ENCODE measurements at places on chromosomes 5 and 9. TPM values are rescaled to one million over a fixed set of nuclear protein-coding genes. Genes with fewer than 3 reads are reported as not detected.
A peak's percentile ranks its signal among the peaks of the same experiment; 100 is the strongest.

GRAMD2B gene
- 32.4 TPM for total RNA-seq

F12 gene
- total RNA-seq = not detected

CDC20B gene
- not detected for total RNA-seq

CA9 gene
- 1.8 TPM for total RNA-seq

MVB12B gene
- 12.2 TPM for total RNA-seq

FOXD4 gene
- total RNA-seq = not detected

TRIO gene
- total RNA-seq = 49.8 TPM

TRIM41 gene
- total RNA-seq = 18.7 TPM

RAB3C gene
- total RNA-seq = 0.85 TPM

TAF11L8 gene
- total RNA-seq = not detected

PDE4D gene
- total RNA-seq = 46.7 TPM

KIF4B gene
- total RNA-seq = 0.05 TPM

SLC34A1 gene
- total RNA-seq = not detected

SPARC gene
- total RNA-seq = 464 TPM

GCNT1 gene
- 2.7 TPM for total RNA-seq

BSPRY gene
- 2.3 TPM for total RNA-seq

CDC23 gene
- 23.0 TPM for total RNA-seq

TMOD1 gene
- 197 TPM for total RNA-seq

ACTBL2 gene
- not detected for total RNA-seq

SMIM33 gene
- not detected for total RNA-seq

SLC6A19 gene
- not detected for total RNA-seq

DNA sequence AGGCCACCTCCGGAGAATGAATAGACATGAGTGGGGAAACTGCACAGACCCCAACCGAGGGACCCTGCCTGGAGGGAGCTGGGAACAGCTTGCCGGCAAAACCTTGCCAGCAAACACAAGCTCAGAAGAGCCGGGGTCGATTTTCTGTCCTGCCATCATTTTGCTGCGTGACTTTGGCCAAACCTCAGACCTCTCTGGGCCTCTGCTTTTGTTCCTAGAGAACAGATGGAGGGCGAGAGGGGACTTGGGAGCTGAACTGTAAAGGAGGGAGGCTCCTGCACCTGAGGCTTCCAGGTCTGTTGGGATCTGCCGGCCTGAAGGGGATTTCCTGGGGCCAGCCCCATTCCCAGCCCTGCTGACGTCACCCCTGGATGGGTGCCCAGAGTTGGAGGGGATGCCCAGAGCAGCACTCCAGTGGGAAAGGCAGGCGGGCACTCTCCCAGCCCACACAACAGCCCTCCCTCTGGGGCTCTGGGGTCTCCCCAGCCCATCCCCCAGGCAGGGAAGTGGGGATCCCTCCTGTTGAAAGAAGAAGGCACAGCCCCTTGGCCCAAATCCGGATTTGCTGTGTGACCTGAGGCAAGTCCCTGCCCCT, 40.4 kb upstream of the SYNPO start:
- DNase-seq = peak; percentile 91

GRCh38 chr5:129003232-129003631, 37.9 kb downstream of the SLC27A6 start:
- no peak for DNase-seq

GRCh38 chr5:149126906-149127305, 14.4 kb upstream of the ABLIM3 start:
- no peak for DNase-seq

GRCh38 chr5:2096887-2097505, 214.3 kb upstream of the IRX4 start:
- no peak for DNase-seq

GRCh38 chr9:73152953-73153352, 1.3 kb downstream of the ANXA1 start:
- no peak for DNase-seq

- DNase-seq = no peak
Measured at GRCh38 chr9:21429191-21429590, 11.0 kb upstream of the IFNA1 start.

DNA sequence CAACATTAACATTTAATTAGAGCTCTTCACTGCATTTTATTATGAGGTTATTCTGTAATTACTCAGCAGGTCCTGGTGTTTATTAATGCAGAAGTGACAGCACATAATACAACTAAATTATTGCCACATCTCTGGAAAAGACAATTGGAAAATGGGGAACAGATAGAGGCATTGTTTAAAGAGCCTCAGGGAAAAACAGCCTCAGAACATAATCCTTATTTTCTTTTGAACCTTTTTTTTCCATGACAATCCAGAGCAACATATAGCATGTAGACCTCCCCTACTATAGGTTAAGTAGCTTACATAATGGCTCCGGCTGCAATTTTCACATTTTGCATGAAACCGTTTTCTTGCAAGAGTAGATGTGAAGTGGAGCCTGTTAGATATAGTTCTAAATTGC, 87.2 kb downstream of the RMI1 start:
- no peak for DNase-seq

- DNase-seq = no peak
Measured at GRCh38 chr9:98086461-98086860, 29.9 kb downstream of the NANS start.

GRCh38 chr5:91345461-91345860, 37.7 kb downstream of the ARRDC3 start:
- no peak for DNase-seq

GRCh38 chr9:135216791-135217441, 129.4 kb downstream of the OLFM1 start:
- DNase-seq = no peak

- DNase-seq = no peak
Measured at GRCh38 chr9:16521868-16522411, 348.5 kb downstream of the BNC2 start.

DNA sequence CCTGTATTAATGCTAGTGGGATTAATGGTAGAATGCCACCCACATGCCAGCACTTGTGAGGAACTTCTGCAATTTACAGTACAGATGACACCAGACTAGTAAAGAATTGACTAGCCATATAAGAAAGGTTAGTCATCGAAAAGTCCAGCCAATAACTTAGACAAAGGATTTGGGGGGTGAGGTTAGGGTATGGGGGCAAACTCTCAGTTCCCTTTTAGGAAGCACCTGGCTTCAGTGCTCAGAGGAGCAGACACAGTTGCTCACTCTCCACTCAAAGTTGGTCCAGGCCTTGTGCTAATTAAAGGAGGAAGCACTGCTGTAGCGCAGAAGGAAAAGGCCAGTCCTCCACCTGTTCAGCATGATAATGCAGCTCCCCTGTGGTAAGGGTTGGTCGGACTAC, 25.2 kb downstream of the TGFBR1 start:
- DNase-seq = no peak

DNA sequence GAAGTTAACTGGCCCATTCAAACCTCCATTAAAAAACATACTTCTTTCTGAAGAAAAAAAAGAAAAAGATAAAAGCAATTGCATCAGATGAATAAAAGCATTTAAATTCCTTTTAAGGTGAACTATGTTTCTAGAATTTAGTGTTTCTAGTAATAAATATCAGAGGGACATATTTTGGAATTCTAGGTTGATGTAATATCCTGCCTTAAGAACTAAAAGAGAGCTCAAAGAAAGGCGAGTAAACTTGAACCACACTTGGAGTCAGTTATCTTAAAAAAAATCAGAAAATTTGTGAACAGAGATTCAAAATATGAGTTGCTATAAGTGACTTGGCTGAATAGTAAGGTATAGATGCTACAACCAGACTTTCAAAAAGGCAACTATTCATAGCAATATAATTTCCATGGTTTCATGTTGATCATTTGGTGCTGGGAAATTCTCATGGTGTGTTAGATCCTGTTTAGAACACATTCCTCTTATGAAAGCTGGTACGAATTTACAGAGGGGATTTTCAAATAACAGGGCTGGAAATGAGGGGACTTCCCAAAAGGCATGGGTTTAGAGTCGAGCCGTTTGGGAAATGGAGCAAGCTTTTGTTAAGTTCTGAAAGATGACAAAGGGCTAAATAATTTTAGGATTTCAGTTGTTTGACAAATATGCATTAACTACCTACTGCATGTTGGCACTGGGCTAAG, 37.6 kb upstream of the RAI14 start:
- DNase-seq = no peak

- no peak for DNase-seq
Measured at GRCh38 chr5:31990081-31990650, 184.0 kb downstream of the GOLPH3 start.

DNA sequence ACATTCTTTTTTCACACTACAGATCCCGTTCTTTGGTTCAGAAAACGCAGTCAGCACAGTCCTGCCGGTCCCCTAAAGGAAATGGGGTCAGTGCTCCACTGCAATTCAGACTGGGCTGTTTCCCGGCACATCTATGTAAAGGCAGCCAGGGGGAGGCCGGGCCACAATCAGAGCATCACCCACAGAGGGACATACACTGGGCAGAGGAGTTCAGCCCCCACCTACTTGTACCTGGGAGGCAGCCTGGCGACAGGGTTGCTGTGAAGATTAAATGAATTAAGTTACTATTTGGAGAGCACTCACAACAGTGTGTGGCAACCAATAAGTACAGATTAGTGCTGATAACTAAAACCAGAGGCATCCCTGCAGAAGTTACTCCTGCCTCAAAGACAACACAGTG, 4.5 kb downstream of the PTPN3 start:
- DNase-seq = no peak

- DNase-seq = no peak
Measured at GRCh38 chr5:117679046-117679445, 1104.4 kb upstream of the SEMA6A start.

DNA sequence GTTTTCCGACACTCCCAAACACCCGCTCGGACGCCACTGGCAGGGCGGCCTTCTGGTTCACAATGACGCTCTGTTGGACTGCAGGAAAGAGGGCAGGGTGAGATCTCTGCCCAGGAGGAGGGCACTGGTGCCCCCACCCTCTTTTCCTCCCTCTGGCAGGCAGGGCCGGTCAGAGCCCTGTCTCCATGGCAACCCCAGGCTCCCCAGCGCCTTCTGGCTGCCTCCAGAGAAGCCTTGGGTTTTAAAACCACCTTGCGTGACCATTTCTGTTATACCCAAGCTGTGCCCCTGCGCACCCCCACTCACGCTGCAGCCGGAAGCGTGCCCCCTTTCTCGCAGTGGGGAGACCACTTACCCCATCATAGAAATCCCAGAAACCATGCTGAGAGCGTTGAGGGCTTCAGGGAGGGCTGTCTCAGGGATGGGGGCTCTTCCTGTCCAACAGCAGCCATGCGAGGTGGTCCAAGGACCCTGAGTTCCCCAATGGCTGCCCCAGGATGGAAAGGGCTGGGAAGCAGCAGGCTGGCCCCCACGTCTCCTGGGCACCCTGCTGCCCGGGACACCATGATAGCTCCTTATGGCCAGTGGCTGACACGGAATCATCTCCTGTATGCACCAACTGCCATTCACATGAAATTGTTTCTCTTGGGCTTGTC, 7.3 kb downstream of the C9orf50 start:
- DNase-seq = no peak

DNA sequence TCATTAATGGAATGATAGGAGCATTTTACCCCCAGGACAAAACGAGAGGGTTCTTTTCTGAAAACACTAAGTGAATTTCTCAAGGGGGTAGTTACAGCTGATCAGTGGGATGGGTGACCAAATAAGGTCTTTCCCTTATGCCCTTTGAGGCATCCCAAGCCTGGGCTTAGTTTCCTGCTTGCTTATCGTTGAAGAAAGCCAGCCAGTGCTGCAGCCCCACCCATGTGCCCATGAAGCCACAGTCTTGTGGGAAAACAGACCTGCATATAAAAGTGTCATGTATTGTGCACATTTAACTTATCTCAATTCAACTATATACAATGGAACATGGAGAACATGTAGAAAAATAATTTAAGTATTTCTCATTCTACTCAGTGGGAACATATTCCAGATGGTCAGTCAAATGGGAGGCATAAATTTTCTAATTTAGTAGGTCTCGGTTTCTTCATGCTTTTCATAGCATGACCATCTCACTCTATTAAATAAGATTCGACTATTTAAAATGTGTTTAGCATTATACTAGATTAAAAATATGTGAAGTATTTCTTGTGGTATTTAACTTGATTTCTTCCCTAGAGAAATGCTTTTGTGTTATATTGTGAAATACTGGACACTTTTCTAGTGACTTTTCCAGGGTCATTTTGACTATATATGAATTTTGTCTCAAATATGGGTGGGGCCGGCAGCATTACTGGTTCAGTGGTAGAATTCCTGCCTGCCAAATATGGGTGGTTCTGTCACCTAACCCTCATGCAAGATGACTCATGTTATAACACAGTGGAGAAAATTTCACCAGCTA, 189.7 kb upstream of the SGCD start:
- DNase-seq = no peak

- no peak for DNase-seq
Measured at GRCh38 chr5:123582550-123583285, 70.7 kb downstream of the CSNK1G3 start.

GRCh38 chr9:114706711-114707110, 24.7 kb upstream of the TEX48 start:
- no peak for DNase-seq

GRCh38 chr9:14530366-14530765, 162.9 kb downstream of the ZDHHC21 start:
- DNase-seq = no peak

DNA sequence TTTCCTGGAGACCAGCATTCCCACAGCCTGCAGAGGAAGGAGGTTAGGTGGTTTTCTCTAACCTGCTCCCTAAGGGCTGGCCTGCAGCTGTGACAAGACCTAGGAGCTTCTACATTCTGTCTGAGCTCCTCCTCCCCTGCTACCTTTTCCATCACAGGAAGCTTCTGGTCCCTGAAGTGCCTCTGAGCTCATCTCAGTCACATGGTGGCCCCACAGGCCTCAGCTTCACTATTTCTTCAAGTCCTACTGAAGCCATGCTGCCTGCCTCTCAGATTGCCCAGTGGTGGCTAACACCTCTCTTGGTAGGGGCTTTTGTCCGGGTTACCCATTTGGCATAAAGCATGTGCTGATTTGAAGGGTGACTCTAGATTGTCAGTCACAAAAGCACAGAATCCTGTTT, 259.4 kb downstream of the CRB2 start:
- no peak for DNase-seq

DNA sequence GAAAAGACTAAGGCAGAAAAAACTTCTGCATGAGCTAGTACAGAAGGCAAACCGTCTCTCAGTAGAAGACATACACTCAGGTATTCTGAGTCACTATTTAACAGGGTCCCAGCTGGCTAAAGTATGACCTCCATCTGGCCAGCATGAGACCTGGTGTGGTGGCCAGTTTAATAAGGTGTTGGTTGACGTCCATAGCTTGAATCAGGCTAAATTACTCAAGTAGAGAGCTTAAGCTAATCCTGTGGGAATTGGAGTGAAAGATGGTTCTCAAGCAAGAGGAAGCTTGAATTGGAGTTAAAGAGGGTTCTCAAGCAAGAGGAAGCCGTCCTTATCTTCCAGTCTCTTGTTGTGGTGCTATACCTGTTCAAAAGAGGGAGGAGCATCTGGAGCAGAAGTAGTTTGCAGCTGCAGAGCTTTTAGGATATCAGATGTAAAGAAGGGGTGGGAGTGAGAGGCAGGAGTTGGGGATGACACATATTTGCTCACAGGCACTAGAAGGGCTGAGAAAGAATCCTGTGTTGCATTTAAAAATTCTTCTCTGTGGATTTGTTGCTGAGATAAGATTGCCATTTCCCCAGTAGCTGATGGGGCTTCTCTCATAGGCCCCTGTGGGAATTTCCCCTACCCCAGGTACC, 136.1 kb upstream of the RUSC2 start:
- DNase-seq = no peak

GRCh38 chr5:18802336-18802735, 1168.1 kb downstream of the TAF11L14 start:
- DNase-seq = no peak

Data from heart right ventricle (tissue), 16 donors.